ENCODE measurements at places on chromosomes 7 and 10.
A peak's percentile ranks its signal among the peaks of the same experiment; 100 is the strongest.

- no peak for ATAC-seq
Measured at GRCh38 chr10:33132626-33133025, 174.6 kb upstream of the ITGB1 start.

DNA sequence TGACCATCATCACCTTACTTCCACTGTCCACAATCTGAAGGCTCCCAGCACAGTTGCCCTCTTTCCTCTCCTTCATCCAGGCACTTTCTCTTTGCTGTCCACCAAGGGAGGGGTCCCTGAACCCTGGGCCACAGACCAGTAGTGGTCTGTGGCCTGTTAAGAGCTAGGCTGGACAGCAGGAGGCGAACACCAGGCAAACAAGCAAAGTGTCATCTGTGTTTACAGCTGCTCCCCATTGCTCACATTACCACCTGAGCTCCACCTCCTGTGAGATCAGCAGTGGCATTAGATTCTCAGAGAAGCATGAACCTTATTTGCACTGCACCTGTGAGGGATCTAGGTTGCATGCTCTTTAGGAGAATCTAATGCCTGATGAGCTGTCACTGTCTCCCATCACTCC lies 27.7 kb downstream of the FZD1 start:
- no peak for ATAC-seq

GRCh38 chr7:42621543-42622219 lies 290.2 kb downstream of the C7orf25 start:
- no peak for ATAC-seq

DNA sequence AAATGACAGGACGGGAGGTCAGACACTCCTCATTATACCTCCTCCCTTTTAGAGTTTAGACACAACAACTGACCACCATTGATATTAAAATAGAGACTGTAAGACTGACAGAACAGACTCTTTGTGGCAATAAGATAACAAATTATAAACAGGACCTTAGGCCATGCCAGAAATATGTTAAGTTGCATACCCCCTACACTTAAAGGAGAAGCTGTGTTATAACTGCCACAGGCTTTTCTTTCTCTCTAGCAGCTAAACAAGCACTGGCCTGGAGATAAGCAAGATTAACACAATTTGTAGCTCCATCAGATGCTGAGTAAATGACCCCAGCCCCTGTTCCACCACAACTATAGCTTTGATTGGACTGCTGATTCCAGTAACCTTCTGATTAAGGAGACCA lies 10.5 kb upstream of the UNC5B start:
- no peak for ATAC-seq

GRCh38 chr7:33129806-33130153 lies 416 bp downstream of the BBS9 start:
- ATAC-seq: peak; percentile 1
